ENCODE measurements at places on chromosomes 1 and 21.

DNA sequence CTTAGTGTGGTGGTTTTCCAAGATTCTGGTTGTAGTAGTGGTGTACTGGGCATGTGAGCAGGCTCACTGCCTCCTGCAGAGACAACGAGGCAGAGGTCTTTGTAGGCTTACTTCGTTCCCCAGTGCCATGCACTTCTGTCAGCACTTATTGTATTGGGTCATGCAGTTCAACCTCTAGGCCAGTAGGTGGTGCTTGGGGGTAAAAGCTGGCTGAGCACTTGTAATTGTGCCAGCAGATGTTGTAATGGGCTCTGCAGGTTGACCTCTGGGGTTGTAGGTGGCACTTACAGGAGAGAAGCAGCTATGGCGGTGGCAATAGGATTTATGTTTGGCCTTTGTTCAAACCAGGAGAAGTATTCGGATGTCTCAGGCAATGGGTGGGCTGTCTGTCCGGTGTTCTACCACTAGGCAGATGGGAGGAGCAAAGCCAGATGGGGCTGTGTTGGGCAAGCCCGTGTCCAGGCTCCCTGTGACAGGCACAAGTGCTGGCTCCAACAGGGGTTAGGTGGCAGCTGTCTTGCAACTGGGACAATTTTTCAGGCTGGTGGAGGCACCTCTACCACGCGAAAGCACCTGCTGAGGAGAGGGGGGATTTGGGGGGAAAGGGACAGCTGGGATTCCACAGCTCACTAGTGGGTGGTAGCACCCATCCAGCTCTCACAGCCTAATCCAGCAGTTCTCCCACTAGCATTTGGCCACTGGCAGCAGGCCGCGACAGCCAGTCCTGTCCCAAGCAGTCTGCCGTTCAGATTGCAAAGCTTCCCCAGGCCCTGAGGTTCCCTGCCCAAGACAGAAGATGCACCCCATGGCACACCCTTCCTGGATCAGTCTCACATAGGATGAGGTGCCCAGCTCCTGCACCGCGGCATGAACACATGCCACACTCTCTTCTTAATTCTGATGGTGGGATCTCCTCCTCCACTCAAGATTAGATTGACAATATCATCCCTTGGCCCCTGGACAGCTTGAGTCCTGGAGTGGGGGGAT, 274.5 kb downstream of the CTH start:
- DNase-seq: no peak

DNA sequence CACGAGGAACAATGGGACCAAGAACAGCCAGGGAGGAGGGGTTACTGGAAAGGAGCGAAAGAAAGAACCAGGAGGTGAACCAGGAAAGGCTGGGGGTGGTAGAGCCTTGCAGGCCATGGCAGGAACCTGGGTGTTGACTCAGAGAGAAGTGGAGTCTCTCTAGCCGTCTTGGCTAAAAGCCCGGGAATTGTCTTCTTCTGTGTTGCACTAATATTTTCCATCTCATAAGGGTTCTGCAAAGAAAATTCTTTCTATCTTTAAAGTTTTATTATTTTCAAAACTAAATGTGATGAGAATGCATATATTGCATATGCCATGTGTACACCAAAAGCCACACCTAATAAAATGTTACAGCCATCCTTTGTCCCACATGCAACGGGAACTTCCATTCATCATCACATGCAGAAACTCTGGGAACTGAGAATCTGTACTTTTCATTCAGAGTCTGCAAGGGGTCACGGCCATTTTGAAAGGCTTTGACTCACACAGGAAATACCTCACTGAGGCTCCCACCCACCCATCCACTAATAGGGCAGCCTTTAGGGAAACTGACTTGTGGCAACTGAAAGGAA, 38.0 kb downstream of the ERG start:
- no peak for DNase-seq

DNA sequence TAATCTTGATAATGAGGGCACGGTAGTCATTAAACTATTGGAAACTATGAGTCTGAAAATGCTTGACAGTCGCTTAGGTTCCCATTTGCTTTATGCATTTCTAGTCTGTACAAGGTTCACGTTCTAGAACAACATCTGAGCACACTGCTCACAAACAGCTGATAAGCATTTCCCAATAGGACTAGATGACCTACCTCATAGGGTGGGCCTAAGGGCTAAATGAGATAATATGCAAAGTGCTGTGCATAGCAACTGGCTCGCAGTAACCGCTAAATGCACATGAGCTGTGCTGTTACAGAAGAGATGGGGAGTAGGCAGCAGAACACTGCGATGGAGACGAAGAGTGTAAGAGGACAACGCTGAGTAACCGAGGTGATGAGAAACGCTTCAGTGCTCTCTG, 628.0 kb downstream of the SMYD3 start:
- DNase-seq: no peak

DNA sequence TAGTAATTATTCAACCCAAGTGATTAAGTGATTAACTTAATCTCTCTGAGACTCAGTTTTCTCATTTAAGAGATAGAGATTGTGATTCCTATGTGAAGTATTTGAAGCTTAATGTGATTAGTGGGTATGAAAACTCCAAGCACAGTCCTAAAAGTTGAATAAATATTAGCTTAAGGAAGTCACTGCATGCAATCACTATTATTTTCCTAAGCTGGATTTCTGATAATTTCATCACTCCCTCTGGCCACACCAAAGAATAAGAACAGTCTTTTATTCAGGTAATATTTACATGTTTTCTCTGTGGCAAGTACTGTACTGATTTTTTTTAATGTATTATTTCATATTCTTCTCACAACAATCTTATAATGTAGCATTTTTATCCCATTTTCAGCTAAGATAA, 31.1 kb downstream of the CD55 start:
- no peak for DNase-seq

DNA sequence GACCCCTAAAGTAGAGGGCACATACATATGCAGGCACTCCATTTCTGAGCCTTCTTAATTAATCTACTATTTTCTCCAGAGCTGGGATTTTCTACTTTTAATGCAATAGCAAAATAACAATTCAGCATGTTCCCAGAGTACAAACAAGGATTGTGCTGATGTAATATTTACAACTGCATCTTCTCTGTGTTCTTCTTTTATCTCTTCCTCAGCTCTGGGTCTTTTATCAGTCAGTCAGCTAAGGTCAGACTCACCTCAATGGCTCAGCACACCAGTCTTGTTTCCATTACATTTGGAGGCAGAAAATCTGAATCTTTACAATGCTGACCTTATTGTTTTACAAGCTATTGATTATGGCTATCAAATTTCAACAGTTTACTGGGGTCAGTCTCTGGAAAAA, 323.3 kb upstream of the NR5A2 start:
- DNase-seq: no peak

DNA sequence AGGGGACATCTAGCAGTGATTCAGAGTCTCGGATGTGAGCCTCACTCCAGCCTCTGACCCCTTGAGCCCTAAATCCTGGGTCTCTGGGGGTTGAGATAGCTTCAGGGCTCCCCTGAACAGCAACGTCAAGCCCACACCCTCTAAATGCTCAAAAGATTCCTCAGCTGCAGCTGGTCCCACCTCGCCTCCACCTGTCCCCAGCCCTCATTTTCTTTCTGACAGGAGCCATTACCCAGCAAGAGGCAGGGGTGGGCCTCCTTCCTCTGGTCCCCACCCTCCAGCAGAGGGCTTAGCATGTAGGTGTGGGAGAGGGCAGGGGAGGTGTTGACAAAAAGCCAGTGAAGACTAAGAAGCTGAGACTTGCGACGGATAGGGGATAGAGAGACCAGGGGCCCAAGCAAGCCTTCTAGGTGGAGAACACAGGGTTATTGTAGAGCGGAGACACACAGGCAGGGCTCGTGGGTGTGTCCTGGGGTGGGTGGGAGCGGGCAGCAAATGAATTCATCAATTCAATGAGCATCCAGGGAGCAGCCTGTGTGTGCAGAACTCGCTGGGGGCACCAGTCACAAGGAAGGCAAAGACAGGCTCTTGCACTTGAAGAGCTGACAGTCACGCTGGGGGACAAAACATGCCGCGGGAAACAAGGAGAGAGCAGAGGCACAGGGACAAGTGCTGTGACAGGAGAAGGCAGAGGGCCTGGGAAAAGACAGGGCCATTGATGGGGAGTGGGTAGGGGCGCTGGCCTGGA, 48.9 kb upstream of the GOLT1A start:
- no peak for DNase-seq

GRCh38 chr1:185334182-185334581, 17.1 kb upstream of the IVNS1ABP start:
- no peak for DNase-seq

- no peak for DNase-seq
Observed at GRCh38 chr1:113958691-113959090, 20.6 kb upstream of the OLFML3 start.

DNA sequence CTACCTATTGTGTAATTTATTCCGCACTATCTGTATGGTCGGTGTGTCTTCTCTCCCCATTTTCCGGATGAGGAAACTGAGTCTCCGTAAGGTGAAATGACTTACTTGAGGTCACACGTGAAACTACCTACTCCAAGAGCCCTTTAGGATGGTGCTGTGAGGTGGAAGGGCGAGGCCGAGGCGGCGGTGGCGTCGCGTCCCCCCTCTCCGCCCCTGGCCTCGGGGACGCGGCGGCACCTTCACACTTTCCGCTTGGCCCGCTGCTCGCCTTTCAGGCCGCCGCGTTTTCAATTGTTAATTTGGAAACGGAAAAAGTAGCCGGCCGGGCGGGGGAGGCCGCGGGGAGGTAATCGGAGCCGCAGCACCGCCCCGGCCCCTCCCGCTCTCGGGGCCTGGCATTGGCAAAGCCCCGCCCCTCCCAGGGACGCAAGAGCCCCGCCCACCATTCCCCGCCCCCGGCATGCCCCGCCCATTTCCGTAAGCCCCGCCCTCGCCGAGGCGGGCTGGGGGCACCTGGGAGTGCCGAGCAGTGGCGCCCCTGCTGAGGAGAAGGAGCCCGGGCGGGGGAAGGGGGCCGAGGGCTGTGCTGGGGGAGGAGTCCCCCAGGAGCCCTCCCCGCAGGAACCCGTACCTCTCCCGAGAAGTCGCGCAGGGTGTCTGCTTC, 18.6 kb downstream of the KCNQ4 start:
- no peak for DNase-seq

DNA sequence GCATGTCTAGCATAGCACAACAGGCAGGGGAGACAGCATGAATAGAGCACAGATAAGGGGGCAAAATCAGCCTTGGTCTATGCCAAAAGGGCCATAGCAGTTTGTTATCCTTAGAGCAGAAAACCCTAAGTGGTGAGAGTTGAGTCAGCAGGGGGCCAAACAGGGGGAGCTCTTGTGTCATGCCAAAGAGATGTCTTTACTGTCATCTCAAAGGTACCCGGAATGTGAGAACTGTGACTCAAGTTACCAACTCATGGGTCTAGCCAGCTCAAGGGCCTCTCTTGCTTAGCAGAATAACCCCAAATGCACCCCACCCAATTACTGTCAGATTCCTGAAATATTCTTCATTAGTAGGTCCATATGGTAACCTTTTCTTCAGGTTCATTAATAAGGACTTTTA, 45.9 kb upstream of the NRDC start:
- DNase-seq: no peak

DNA sequence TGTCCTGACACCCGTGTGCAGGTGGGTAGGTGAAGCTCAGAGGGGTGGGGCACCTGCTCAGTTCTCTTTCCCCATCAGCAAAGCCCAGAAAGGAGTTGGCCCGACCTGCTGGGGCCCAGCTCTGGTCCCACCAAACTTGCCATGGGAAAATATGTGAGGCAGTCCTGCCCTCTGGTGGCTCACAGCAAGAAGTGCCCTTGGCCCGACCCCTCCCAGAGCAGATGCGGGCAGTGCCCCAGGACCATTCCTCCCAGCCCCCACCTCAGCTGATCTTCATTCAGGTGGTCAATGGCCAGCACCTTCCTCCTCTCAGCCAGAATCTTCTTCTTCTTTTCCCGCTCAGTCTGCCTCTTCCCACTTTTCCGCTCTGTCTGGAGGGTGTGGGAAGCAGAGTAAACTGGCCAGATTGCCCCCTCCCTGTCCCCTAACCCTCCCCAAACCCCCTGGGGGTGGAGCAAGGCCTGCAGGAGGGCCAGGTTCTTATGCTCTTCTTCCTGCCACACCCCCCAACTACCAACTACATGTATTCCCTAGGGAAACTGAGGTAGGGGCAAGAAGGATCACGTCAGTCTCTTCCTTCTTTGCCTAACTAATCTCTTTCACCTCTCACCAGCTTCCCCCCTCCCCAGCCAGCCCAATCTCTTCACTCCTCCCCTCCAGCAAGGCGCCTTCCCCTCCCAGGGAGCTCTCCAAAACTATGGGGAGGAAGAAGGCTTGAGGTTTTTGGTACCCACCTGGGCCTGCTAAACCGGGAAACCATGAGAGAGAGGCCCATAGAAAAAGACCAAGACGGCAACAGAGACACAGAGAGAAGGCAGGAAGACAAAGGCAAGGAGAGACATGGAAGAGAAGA, 15.6 kb downstream of the TNNT2 start:
- DNase-seq: no peak

DNA sequence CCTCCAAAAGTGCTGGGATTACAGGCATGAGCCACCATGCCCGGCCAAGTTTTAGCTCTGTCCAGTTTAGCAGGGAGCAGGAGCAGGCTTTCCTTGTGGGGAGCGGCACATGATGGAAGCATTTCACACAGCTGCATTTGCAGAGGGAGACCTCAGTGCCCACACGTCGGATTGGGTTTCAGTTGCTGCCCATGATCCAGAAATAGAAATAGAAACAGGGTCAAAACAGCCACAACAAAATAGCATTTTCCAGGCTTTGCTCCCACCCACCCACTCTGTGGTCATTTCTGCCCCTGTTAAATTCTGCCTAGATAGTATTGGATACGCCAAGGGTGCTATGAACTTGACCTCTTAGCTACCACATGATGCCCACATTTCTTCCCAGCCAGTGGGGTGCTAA, 128.4 kb downstream of the CNIH3 start:
- no peak for DNase-seq

DNA sequence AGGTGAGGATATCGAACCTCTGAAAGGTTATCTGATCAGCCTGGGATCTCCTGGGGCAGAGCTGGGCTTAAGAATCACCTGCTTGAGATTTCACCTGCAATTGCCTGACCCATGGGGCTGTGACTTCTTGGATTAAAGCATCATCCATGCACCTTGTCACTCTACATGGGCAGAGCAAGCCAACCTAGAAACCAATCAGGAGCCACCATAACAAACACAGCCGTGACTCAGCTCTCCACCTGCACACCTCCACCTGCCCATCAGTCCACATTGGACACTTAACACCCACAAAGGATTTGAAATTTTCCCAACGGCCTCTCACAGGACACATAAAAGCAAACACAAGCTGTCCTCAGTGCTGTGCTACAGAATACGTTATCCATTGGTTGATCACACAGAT, 35.1 kb upstream of the ETS2 start:
- DNase-seq: no peak

DNA sequence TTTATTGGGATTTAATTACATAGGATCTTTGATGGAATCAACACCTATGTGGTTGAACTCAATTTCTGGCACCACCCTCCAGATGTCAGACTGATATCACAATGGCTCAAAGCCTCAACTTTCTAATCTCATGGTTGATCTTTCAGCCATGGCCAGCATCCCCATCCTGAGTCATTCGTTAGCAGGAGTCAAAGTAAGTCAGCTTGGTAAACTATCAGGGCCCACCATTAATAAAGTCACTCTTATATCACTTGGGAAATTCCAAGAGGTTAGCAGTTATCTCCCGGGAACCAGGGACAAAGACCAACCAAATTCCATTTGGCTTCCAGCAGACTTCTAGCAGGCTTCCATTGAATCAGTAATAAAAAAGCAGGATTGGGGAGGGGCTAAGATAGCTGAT, 50.7 kb upstream of the TNFSF4 start:
- no peak for DNase-seq
